ENCODE measurements at places on chromosomes 1 and 21.

- no peak for DNase-seq
Measured at GRCh38 chr1:83500531-83500930, 498.4 kb downstream of the TTLL7 start.

- no peak for DNase-seq
Measured at GRCh38 chr1:46421739-46422138, 27.6 kb downstream of the FAAH start.

- DNase-seq: no peak
Measured at GRCh38 chr1:155833665-155834295, 23.2 kb downstream of the GON4L start.

- DNase-seq: no peak
Measured at GRCh38 chr1:56626546-56626945, 18.6 kb upstream of the PRKAA2 start.

- no peak for DNase-seq
Measured at GRCh38 chr1:111553196-111553595, 49.8 kb upstream of the ADORA3 start.

GRCh38 chr1:95388031-95388430 lies 154.0 kb downstream of the RWDD3 start:
- no peak for DNase-seq

- no peak for DNase-seq
Measured at GRCh38 chr1:172893146-172893841, 157.4 kb downstream of the TNFSF18 start.

DNA sequence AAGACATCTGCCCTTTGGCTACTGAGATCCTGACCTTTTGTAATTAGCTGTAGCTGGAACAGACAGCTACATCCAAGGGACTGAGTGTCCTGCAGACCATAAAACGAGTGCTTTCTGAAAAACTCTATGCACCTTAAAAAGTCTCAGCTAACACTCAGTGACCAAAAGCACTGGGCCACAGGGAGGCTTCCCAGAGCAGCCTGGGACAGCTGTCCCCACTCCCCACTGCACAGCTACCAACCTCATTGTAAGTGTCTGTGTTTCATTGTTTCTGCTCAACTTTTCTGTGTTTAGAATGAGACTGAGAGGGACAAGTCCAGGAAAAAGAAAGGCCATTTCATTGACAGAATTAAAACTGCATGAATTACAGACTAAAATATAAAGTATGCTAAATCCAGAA lies 80.7 kb downstream of the SMYD2 start:
- DNase-seq: no peak

DNA sequence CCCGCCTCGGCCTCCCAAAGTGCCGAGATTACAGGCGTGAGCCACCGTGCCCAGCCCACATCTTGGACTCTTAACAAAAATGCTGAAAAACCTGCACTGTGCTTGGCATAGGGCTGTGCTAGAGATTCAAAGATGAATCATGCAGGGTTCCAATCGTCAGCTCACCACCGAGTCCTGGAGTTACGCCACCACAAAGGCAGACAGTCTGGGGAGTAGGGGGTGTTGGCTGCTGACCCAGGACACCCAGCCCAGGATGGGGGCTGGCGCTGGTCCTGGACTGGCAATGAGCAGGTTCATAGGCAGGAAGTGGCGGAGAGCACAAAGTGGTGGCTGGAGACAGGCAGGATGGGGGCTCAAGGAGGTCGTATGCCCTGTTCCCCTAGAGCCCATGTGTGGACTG lies 16.0 kb downstream of the PSRC1 start:
- DNase-seq: no peak

- no peak for DNase-seq
Measured at GRCh38 chr1:216054600-216054999, 368.6 kb downstream of the USH2A start.

DNA sequence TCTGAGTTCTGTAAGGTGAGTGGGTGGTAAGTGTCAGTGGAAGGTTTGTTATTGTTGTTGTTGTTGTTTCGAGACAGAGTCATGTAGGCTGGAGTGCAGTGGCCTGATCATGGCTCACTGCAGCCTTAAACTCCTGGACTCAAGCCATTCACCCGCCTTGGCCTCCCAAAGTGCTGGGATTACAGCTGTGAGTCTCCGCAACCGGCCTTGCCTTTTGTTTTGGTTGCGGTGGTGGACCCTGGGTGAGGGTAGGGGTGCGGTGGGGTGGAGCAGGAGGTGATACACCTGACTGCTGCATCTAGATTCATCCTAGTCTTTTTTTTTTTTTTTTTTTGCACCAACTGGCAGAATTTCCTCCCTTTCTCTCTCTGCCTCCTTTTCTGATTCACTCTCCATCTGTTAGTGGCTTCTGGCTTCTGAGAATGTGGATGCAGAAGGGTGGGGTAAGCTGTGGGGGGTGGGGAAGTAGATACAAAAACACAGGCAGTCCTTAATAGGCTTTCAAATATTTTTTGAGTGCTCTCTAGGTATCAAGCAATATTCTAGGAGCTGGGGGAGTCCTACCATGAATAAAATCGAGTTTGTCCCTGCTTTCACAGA lies 4.6 kb upstream of the GMEB1 start:
- no peak for DNase-seq

All from activated CD8-positive, alpha-beta memory T cell treated with anti-CD3 and anti-CD28 coated beads for 24 hours (primary cell).